ENCODE measurements at places on chromosomes 1 and 21. TPM values are rescaled to one million over a fixed set of nuclear protein-coding genes. Genes with fewer than 3 reads are reported as not detected.

CZIB gene
- total RNA-seq, result 28.0 TPM

PDE4B gene
- 1.6 TPM for total RNA-seq

OR2T11 gene
- not detected for total RNA-seq

PTPN22 gene
- total RNA-seq, result 1.9 TPM

SLFNL1 gene
- 0.08 TPM for total RNA-seq

PANK4 gene
- 10.1 TPM for total RNA-seq

CFAP45 gene
- 1.5 TPM for total RNA-seq

RGS4 gene
- total RNA-seq, result 0.16 TPM

MTARC1 gene
- 6.1 TPM for total RNA-seq

CD1C gene
- total RNA-seq, result 0.32 TPM

Measured in esophagus mucosa (tissue), 1 donor.